ENCODE measurements at places on chromosomes 13 and 19.
A peak's percentile ranks its signal among the peaks of the same experiment; 100 is the strongest.

DNA sequence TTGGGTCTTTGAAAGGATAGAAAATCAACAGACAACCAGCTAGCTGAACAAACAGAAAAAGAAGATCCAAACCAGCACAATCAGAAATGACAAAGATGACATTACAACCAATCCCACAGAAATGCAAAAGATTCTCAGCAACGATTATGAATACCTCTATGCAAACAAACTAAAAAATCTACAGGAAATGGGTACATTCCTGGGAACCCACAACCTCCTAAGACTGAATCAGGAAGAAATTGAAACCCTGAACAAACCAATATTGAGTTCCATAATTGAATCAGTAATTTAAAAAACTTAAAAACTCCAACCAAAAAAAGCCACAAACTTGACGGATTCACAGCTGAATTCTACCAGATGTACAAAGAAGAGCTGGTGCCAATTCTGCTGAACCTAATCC, 20.9 kb upstream of the C1QTNF9B start:
- no peak for DNase-seq

DNA sequence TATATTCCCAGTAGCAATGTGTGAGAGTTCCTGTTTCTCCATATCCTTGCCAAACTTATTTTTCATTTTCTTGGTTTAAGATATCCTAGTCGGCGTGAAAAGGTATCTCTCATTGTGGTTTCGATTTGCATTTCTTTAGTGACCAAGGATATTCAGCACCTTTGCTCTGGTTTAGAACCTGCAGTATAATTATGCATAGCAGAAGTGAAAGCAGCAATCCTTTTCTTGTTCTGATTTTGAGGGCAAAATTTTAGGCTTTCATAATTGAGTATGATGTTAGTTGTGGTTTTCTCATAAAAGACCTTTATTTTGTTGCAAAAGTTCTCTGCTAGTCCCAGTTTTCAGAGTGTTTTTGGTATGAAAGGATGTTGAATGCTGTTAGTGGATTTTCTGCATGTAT, 491.0 kb downstream of the FGF9 start:
- DNase-seq: peak; percentile 26

DNA sequence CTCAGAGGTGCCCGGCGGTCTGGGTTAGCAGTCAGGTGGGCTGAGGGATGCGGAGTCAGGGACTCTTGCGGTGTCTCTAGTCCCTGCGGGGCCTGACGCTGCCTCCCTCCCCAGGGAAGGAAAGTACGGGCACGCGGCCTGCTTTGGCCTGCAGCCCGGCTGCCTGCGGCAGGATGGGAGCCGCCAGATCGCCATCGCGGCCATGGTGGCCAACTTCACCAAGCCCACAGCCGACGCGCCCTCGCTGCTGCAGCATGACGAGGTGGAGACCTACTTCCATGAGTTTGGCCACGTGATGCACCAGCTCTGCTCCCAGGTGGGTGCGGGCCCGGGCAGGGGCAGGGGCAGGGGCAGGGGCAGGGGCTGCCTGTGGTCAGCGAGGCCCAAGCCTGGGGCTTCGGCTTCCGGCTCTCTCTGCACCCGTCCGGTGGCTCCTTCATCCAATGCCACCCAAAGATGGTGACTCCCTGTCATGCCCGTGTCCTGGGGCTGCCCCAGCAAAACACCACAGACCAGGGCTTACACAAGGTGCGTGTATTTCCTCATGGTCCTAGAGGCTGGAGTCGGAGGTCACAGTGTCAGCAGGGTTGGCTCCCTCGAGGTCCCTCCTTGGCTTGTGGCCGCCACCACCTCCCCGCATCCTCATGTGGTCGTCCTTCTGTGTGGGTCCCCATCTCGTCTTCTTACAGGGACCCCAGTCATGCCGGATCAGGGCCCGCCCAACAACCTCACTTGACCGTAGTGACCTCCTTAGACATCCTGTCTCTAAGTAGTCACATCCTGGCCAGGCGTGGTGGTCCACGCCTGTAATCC, 11.3 kb upstream of the ZNF554 start:
- DNase-seq: no peak

- no peak for DNase-seq
These were observed 19.0 kb upstream of the LEUTX start for GRCh38 chr19:39759457-39760184.

DNA sequence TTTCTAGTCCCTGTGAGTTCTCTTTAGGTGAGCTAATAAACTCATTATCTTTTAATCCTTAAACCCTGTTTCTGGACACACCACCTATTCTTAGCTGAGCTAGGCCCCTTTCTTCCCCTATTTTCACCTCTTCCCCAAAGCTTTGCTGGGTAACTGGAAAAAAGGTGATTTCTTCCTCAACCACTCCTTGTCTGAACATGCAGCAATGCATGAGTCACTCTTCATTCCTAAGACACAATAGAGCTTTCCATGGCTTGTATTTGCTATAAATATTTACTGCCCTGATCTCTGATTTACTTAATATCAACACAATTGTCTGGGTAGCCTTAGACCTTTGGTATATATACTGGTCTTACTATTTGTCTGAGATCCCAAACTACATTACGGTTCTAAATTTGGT, 370.9 kb downstream of the KLF5 start:
- DNase-seq: no peak

- no peak for DNase-seq
These were observed 29.8 kb upstream of the ASF1B start for GRCh38 chr19:14165990-14166830.

DNA sequence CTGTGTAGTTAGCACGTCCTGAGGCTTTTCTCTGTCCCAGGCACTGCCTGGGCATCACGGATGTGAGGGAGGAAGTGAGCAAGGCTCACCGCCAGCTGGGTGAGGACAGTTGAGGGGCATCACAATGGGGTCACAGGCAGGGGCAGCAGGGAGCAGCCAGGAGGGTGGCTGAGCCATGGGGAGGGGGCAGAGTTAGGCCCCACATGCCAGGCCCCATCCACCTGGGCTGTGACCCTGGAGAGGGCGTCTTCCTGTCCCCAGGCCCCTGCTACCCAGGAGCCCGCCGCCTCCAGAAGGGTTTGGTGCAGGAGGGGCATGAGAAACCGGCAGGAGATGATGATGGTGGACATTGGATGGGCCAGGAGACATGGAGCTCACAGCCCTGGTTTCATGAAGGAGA, 56.8 kb upstream of the F7 start:
- DNase-seq: no peak

DNA sequence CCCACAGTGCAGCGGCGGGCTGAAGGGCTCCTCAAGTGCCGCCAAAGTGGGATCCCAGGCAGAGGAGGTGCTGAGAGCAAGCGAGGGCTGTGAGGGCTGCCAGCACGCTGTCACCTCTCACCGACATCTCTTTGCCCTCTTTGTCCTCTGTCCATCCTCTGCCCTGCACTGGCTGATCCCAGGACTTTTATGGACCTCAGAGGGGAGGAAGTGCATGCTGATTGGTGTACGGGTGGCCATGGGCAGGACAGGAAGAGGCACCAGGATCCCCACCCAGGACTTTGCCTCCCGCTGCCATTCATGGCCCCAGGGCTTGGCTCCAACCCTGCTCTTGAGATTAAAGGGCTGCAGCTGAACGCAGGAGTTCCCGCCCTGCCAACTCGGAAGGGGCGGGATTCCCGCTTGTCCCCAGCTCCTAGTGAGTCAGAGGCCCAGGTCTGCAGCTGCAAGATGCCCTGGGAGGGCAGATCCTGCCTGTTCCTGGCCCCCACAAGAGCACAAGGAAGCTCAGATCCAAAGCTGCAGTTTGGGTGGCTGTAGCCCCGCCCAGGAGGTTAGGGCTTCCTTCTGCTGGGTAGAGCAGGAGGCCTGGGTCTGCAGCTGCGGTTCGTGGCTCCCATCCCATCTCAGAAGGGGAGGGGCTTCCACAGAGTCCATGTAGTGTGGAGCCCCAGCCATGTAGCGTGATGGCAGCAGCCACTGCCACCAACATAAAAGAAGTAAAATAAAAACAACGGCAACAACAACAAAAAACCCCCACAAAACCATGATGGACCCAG, 1716.7 kb downstream of the SLITRK1 start:
- DNase-seq: no peak

DNA sequence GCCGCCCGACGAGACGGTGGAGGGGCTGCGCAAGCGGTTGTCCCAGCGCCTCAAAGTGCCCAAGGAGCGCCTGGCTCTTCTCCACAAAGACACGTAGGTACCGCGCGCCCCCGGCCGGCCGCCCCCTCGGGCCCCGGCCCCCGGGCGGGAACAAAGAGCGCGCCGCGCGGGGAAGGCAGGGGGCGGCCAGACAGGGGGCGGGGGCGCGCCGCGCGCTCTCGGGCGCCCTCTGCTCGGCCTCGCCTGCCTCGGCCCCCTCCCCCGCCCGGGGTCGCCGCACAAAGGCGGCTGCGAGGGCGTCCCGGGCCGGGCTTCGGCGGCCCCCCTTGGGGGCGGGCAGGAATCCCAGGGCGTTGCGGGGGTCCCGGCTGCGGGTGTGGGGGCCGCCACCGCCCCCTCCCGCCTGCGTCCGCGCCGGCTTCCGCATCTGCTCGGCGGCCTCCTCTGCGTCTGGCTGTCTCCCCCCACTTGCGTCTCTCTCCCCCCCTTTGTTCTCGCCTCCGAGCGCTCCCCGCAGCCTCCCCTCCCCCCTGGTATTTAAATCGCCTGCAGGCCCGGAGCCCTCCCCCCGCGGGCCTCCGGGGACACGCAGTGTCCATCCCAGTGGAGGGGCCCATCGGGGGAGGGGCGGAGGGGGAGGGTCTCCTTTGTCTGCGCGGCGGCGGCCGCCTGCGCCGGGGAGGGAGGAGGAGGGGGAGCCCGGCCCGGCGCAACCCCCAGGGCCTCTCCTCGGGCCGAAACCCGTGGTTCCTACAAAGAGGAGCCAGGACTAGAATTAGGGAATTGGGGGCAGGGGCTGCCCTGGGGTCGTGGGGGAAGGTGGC, 2.3 kb downstream of the MIDN start:
- no peak for DNase-seq

DNA sequence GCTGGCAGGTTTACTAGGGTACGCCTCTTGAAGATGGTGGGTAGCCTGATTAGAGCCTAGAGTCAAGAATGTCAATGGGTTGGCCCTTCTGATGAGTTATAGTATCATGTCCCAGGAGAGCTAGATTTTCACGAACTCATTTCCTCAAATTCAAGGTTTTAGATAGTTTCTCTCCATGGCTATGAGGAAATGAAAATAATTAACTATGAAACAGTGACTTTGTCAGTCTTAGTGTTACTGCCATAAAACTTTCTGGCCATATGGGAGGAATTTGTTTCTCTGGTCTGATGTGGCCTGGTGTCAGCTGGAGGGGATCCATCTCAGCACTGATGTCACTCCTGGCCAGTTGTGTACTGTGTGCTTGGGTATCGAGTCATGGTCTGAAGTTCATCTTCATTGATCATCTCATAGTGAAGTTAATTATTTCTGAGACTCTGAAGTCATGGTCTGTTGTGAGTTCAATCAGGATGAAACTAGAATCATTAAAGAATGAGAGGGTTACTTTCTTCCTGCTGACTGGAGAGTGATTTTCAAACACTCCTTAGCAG, 49.4 kb upstream of the TNFSF11 start:
- peak; percentile 34 for DNase-seq

- DNase-seq: no peak
These were observed 8.7 kb upstream of the CKM start for GRCh38 chr19:45331411-45331810.

DNA sequence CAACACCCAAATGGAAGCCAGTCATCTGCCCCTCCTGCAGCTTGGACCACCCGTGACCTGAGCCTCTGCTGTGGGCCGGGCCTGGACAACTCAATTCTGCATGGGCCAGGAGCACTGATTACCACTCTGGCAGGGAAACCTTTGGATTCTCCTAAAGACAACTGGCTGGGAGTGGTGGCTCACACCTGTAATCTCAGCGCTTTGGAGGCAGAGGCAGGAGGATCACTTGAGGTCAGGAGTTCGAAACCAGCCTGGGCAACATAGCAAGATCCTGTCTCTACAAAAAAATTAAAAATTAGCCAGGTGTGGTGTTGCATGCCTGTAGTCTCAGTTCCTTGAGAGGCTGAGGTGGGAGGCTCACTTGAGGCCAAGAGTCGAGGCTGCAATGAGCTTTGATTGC, 6.5 kb downstream of the EPS15L1 start:
- DNase-seq: no peak

GRCh38 chr19:4991996-4992698, 23.2 kb downstream of the KDM4B start:
- DNase-seq: no peak

DNA sequence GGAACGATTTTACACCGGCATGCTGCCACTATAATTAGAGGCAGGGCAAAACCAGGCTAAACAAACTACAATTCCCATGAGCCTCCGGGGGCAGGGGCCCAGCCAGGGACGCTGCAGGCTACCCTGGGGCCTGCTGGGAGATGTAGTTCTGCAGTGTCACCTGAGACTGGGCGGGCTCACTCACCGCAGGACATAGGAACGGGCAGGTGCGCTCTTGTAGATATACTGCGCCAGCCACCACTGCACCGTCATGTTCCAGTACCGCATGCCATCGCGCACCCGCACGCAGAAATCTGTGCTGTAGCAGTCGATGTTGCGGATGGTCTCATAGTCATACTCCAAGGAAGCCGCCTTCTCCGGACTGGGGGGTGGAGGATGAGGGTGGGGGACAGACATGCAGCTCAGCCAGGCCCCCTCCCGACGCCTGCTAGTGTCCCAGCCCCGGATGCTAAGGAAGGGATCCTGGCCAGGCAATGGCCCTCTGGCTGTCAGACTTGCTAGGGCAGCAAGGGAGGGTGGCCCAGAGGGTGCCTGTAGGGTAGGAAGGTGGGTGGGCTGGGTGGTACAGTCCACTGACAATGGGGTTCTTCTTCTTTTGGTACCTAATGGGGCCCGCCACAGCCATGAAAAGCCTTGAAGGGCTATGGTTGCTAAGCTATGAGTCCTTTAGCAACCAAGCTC, 5.8 kb upstream of the TMC4 start:
- DNase-seq: no peak

DNA sequence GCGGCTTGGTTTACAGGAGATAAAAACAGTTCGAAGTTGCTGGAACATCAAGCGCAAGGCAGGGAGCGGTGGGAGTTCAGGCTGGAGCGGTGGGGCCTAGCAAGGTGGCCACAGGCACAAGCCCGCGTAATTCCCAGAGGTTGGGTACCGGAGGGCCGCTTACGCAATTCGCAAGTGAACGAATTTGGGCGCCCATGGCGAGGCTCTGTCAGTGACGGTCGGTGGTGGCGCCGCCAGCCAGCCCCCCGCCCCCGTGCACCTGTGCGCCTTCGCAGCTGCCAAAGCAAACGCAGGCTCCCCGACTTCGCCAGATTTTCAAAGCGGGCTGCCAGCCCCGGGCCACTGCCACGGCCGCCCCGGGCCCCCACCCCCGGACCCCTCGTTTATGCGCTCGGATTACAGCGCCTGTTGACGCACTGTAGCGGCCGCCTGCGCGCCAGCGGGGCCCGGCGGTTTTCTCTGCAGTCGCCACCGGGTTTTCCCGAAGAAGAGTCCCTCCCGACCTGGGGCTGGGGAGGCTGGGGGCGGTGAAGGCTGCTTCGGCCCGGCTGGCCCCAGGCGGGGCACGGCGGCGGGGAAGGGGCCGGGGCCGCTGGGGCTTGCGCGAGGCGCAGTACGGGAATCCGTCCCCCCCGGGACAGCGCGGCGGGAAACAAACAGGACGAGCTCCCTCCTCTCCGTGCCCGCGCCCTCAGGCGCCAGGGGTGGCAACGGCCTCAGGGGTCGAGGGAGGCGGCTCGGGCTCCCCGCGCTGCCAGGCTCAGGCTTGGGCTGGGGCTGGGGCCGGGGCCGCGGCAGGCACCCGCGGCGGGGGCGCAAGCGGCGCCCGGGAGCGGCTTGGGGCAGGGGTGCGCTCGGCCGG, 709 bp downstream of the N4BP2L1 start:
- peak; percentile 48 for DNase-seq

- no peak for DNase-seq
These were observed 21.4 kb downstream of the MIR17HG start for GRCh38 chr13:91368676-91369440.

- peak; percentile 86 for DNase-seq
These were observed 748 bp downstream of the LMNB2 start for GRCh38 chr19:2455851-2456570.

GRCh38 chr19:50178859-50179537, 15.9 kb upstream of the IZUMO2 start:
- no peak for DNase-seq

Data from GM10248 (cell line).